Tibial artery (tissue), 4 donors: ENCODE measurements at places on chromosomes 7 and 10.

DNA sequence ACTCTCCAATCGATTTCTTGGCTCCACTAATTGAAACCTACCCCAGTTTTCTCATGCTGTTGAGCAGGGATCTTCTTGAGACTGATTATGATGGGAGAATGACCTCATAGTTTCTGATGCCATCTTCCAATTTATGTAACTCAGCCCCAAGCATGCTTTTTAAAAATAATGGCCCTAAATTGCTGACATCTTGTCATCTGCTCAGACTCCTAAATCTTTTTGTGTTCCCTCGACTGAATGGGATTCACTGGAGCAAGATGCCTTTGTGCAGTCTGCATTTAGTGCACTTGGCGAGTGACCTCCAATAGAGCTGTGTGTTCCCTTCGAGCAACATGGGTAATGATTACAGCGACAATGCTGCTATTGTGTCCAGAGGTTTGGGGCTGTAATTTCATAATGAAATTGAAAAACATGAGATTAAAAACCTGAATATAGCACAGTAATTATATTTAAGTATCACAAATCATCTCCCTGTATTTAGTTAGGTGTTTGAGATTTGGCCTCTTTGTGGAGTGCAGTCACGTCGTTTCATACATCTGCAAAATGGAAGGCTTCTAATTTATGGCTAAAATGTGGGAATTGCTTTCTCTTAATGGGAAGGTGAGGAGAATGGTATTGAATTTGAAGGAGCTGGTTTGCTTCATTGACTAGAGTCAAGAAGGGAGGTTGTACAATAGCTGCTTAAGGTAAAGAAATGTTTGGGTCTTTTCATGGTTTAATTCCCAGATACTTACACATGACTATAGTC is 192.9 kb downstream of the AUTS2 start:
- H3K36me3 ChIP-seq: no peaks in the 10 kb centered on the region
- no peak overlapping the region for H3K4me3 ChIP-seq
- no peak overlapping the region for H3K27ac ChIP-seq
- H3K27me3 ChIP-seq: no peaks in the 10 kb centered on the region
- no peaks in the 10 kb centered on the region for H3K4me1 ChIP-seq
- DNase-seq: no peak

- no peaks in the 10 kb centered on the region for H3K36me3 ChIP-seq
- H3K4me1 ChIP-seq: peaks cover 33% of the 10 kb centered on the region
- no peaks in the 10 kb centered on the region for H3K27me3 ChIP-seq
- peak overlapping the region; percentile 17 for H3K4me3 ChIP-seq
- H3K27ac ChIP-seq: peak overlapping the region; percentile 28
- DNase-seq: no peak
These were observed 26.7 kb upstream of the ABLIM1 start for GRCh38 chr10:114684822-114685209.

DNA sequence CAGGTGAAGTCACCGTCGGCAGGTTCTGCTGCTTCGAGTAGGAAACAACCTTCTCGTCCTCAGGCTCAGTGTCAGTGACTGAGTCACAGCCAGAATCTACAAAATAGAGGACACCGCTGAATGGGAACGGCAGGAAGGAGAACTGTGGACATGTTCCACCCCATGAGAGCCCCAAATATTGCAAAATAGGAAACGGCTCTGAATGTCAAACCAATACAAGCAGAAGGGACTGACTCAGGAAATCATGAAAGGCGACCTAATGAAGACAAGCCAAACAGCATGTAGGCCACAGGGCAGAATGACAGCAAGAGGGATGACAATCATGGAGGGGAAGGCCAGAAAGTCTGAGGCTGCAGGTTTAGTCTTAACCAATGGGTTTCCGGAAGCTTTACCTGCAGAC is 63.5 kb downstream of the PIK3AP1 start:
- H3K4me3 ChIP-seq: no peak overlapping the region
- no peaks in the 10 kb centered on the region for H3K36me3 ChIP-seq
- no peaks in the 10 kb centered on the region for H3K4me1 ChIP-seq
- H3K27ac ChIP-seq: no peak overlapping the region
- no peaks in the 10 kb centered on the region for H3K27me3 ChIP-seq

DNA sequence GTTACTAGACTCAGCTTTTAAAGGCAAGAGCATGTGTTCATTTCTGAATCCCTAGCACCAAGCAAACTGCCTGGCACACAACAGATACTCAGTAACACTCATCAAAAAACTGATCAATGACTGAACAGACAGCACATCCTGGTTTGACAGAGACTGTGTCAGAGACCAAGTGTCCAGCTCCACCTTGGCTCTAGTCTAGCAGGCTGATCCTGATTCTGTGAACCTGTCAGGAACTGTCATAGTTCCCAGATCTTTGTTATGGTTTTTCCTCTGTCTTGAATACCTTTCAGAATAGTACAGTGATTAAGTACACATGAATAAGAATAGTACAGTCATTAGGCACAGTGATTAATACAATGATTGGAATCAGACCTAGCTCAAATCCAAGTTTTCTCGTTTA is 53.0 kb downstream of the TPK1 start:
- H3K36me3 ChIP-seq: no peaks in the 10 kb centered on the region
- peaks cover 18% of the 10 kb centered on the region for H3K4me1 ChIP-seq
- no peak overlapping the region for H3K27ac ChIP-seq
- no peak overlapping the region for H3K4me3 ChIP-seq

GRCh38 chr10:133309720-133310398 is 1.1 kb downstream of the ZNF511 start:
- no peaks in the 10 kb centered on the region for H3K27me3 ChIP-seq
- peaks cover 5% of the 10 kb centered on the region for H3K4me1 ChIP-seq
- H3K27ac ChIP-seq: no peak overlapping the region
- no peak for DNase-seq
- peaks cover 9% of the 10 kb centered on the region for H3K36me3 ChIP-seq
